ENCODE measurements at places on chromosomes 16 and 17.

- peak; percentile 4 for DNase-seq
These were observed 25.7 kb downstream of the CIBAR2 start for GRCh38 chr16:85086347-85087291.

GRCh38 chr16:79093554-79093967 lies 507.0 kb downstream of the MAF start:
- DNase-seq, result peak; percentile 75

- no peak for DNase-seq
These were observed 12.3 kb upstream of the PKMYT1 start for GRCh38 chr16:2992383-2993081.

- peak; percentile 63 for DNase-seq
These were observed 18.0 kb downstream of the FAM234A start for GRCh38 chr16:252366-253337.

DNA sequence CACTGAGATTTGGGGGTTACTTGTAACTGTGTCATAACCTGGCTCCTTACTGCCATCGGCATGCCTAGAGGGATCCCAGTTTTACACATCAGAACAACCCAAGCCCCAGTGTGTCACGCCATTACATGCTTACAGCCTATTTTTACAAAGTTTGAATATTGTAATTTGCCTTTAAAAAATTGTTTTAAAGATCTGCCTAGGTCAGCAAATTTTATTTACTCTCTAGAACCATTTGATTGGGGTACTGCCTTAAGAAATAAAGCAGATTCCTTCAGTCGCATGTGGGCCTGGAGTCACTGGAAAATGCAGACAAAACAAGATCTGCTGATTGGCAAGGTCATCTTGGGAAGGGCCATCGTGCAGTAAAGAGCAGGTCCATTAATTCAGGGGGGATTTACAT lies 566.9 kb downstream of the WWOX start:
- no peak for DNase-seq

- no peak for DNase-seq
These were observed 454.8 kb upstream of the SOX9 start for GRCh38 chr17:71666047-71666446.

Data from GDM1 (cell line).